ENCODE measurements at places on chromosomes 6 and 20.

GRCh38 chr20:572727-573126 lies 29.1 kb upstream of the CSNK2A1 start:
- DNase-seq = no peak

DNA sequence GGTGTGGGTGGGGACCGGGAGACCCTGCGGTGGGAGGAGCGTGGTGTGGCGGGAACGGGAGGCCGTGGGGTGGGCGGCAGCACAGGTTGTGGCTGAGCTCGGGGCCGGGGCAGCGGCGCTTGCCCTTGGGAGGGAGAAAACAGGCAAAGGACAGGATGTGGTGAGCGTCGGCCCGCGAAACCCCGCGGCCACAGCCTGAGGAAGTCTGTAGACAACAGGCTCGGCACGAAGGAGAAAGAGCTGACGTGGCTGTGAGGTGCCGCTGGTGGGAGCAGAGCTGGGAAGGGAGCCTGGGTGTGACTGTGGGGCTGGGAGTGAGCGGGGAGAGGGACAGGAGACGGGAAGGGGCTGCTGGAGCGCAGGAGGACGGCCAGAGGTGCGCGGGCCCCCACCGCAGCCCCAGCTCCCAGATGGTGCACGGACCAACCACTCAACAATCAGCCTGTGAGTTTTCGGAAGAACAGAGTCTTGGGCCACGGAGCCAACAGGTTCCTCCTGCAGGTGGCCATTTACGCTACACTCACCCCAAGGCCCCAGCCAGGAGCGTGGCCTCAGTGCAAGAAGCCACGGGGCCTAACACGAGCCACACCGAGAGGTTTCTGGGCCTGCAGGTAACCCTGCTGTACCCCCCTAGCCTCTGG lies 202.8 kb downstream of the DLL1 start:
- DNase-seq = no peak

DNA sequence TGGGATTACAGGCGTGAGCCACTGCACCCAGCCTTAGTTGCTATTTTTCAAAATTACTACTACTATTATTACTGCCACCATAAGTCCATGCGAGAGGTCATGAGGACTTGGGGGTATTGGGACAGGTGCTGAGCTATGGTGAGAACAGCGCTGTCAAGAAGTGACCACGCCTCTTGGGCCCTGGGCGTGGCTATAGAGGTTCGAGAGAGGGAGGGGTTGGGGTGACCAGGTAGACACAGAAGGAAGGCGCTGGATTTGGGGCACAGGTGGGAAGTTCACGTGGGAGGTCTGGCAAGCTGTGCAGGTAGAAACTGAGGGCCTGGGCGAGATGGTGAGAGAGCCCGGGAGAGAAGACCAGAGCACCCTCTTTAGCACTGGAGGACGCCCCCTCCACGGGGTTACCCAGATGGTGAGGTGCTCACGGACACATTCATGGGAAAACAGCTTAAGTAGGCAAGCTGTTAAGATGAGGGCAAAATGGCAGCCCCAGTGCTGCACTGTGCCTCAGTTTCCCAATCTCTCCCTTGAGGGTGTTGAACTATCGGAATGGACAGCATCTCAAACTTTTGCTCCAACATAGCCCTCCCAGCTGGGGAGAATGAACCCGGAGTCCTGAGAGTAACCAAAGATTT lies 61.0 kb downstream of the RAB44 start:
- DNase-seq = no peak

DNA sequence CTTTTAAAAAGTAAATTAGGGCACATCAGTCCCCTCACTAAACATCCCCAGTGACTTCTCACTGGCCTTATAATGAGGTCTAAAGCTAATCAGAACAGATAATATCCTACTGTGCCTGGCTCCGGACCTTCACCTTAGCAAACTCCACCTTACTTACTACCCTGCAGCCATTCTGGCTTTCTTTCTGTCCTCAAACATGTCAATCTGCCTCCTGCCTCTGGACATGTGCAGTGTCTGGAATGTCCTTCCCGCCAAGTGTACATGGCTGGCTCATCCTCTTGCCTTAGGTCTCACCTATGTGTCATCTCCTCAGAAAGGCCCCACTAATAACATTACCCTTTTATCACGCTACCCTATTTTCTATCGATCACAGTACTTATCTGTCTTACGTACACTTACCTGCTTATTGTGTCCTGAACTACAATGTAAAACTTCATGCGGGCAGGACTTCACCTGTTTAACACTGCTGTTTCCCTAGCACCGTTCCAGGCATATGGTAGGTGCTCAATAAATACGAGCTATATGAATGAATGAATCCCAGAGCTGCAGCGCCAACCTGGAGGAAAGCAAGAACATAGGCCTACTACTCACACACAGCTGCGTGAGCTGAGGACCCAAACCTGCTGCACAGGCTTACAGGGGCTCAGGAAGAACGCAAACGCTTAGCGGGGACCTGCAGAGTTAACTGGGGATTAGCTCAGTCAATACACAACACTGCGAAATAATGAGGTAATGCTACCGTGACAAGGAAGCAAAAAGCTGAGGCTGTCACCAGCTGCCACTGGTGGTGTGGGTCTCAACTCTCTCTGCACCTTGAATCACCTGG lies 991 bp downstream of the UQCC2 start:
- DNase-seq = no peak

DNA sequence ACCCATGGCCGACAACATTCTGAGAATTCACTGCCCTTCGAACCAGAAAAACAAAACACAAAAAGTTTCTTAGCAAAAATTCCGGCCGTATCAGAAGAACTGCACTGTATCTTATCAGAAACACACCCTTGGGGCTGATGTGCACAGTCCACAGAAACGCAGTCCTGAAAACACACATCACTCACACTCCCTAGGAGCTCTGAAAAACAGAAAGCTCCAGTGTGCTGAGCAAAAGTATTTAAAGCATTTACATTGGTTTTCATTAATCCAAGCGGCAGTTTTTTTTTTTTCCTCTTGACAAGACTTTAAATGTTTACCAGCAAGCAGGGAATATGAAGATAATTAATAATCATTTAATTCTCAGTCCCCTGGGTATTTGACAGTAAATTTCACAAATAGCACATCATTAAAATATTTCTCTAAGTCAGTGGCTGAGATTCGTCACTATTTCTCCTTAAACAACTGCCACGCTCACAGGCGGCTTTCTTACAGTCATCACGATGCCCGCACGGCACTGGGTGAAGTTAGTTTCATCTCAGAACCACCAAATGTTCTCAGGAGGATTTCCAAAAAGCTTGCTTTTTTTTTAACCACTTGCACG lies 13.3 kb downstream of the NFATC2 start:
- no peak for DNase-seq

DNA sequence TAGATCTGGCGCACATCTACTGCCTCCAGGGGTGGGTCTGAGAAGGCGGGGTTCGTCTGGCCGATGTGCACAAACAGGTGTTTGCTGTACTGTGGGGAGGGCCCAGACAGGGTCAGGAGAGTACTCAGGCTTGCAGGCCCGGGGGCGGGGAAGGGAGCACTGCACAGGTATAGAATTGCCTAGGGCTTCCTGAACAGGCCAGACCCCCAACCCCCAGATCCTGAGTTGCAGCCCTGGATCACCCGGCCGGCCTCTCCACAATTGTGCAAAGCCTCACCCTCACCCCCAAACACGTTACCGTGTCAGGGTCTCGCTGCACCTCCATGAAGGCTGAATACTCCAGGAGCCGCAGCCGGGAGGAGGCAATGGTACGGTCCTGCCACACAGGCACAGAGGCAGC lies 7.8 kb downstream of the RPL10A start:
- DNase-seq = no peak

DNA sequence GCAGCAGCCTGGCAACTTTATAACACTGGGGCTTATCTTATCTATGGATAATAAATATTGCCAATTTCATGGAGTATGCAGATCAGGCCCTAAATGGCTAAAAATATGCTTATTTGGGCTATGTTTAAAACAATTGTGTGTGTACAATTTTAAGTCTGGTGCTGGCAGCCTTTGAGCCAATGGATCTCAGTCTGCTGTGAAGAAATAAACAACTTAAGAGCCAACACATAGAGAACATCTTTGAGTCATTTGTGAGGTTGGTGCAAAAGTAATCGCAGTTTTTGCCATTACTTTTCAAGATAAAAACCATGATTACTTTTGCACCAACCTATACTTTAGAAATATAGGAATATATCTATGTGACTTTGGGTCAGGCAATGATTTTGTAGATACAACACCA lies 129.1 kb upstream of the CARMIL1 start:
- DNase-seq = no peak

- DNase-seq = no peak
Measured at GRCh38 chr6:46042355-46042999, 26.8 kb upstream of the CLIC5 start.

- DNase-seq = peak; percentile 39
Measured at GRCh38 chr6:83055366-83055964, 10.2 kb downstream of the UBE3D start.

DNA sequence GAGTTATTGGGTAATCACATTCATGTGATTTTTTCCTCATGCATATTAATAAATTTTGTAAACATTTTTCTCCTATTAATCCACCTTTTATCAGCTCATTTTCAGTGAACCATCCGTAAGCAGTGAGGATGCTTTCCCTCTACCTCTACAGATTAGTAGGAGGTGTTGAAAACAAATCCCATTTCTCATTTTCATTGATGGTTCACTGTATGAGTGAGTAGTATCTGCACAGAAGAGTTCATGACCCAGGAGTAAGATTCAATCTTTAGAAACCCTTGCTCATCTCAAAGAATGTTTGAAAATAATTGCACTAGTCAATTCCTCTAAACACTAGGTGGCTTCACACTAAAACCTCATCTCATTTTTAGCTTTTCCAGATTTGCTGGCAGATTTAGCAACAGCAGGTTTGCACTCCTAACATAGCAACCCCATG lies 440.0 kb downstream of the HAO1 start:
- no peak for DNase-seq

GRCh38 chr6:114712129-114712662 lies 369.4 kb upstream of the HS3ST5 start:
- no peak for DNase-seq

GRCh38 chr20:58709703-58710039 lies 17.1 kb downstream of the NPEPL1 start:
- DNase-seq = no peak

- no peak for DNase-seq
Measured at GRCh38 chr6:88302769-88303225, 136.7 kb upstream of the CNR1 start.

GRCh38 chr6:170360476-170360875 lies 53.9 kb downstream of the FAM120B start:
- no peak for DNase-seq

DNA sequence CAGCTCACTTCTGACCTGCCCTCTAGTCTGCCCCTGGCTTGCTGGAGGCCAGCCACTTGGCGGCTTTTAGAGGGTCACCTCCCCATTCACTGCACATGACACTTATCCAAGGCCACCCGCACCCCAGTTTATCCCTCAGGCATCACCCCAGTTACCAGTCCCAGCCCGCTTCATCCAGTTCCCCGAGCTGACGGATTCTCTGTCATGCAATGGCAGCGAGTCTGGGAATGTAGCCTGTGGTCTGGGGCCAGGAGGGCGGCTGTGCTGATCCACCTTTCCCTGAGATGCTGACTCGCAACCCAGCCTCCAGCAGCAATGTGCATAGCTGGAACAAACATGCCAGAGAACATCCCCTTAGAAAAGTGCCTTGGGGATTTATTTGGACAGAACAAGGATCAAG lies 25.8 kb downstream of the SYNDIG1 start:
- no peak for DNase-seq

DNA sequence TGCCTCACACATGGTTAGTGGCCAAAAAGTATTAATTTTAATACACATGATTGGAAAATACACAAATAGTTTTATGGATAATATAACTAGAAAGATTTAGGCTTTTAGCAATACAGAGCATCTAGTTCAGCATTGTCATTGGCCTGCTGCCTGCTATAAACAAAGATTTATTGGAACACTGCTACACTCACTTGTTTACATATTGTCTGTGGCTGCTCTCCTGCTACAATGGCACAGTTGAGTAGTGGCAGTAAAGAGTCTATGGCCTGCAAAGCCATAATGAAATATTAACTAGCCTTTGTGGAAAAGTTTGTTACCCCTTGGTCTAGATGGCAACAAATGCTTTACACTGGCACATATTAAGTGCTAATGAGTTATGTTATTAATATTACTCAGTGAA lies 37.8 kb downstream of the ZNF451 start:
- DNase-seq = no peak

GRCh38 chr6:48615041-48615440 lies 504.0 kb upstream of the PTCHD4 start:
- DNase-seq = no peak

- DNase-seq = no peak
Measured at GRCh38 chr6:88843040-88843439, 120.4 kb downstream of the RNGTT start.

DNA sequence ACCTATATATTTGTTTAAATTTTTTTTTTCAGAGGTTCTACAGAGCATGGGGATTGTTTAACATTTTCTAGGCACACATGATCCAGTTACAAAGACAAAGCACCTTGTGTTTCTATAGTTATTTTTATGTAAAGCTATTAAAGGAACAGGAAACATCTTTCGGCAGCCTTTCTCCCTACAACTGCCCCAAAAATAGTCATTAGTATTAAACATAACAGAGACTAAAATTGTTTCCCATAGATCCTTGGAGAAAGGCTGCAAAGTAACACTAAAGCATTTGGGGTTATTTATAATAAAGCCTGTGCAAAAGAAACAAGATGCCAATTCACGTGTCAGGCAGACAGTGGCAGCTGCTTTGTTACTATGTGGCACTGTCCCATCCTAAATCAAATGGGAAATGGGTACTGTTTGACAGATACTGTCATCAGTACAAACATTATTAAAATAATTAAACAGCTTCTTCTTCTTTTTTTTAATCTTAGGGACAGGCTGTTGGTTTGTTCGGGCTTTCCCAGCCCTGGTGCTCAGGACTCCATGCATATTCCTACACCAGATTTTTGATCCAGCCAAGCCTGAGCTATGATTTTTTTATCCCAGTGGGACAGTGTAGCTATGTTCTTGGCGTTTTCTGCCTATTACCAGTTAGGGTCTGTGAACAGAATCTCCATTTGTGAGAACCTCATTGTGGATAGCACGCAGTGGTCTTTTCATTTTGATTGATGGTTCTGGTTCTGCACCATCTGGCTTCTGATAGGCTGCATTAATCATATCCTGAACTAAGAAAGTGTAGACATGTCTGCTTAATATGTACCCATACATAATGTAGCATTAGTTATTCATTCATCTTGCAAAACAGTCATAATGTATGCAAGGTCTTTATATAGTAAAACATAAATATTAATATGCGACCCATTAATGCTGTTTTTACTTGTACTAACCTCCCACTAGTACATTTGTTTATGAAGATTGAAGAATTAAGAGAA lies 460.4 kb upstream of the SOX4 start:
- no peak for DNase-seq

- peak; percentile 82 for DNase-seq
Measured at GRCh38 chr6:168035098-168035660, 37.7 kb downstream of the KIF25 start.
